Occipital lobe (tissue), 3 donors: ENCODE measurements at places on chromosomes 1 and 21.

- no peak for DNase-seq
Observed at GRCh38 chr1:172421974-172422604, 1.6 kb downstream of the C1orf105 start.

GRCh38 chr1:71572038-71572437 lies 491.2 kb upstream of the ZRANB2 start:
- DNase-seq, result no peak

DNA sequence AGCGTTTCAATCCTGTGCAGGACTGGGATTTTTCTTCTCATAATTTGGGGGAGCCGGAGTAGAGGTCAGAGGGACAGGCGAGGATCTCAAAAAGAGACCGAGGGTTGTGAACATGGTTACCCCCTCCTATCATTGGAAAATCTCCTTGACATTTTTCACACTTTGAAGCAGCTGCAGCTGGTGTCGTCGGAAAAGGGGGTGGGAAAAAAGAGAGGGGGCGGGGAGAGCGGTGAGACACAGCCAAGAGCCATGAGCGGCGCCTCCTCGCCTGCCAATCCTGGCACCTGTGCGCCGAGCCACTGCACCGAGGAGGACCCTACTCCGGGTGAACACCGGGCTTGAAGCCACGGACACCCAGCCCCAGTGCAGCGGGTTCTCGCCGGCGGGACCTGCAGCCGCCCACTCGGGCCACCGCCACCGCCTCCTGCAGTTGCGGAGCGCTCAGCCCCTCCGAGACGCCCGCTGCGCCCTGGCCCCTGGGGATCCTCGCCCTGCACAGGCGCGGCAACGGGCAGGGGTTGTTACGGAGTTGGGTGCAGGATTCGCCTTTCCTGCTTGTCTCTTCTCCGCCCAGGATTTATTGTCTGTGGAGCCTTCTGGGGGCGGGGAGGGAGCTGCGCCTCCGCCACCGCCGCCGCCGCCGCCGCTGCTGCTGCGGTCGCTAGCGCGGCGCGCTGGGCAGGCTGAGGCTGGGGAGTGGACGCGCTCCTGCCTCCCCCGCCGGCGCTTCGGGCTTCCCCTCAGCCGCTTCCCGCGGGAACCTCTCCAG lies at the start of gene LRRC7:
Gene LRRC7 (plus strand): TSS at position 271 of the 769 bp plus-strand sequence. CDS start 718 bp downstream, outside the sequence.
- peak; percentile 53 for DNase-seq

GRCh38 chr1:167223144-167224103 lies 2.7 kb downstream of the POU2F1 start:
- no peak for DNase-seq

DNA sequence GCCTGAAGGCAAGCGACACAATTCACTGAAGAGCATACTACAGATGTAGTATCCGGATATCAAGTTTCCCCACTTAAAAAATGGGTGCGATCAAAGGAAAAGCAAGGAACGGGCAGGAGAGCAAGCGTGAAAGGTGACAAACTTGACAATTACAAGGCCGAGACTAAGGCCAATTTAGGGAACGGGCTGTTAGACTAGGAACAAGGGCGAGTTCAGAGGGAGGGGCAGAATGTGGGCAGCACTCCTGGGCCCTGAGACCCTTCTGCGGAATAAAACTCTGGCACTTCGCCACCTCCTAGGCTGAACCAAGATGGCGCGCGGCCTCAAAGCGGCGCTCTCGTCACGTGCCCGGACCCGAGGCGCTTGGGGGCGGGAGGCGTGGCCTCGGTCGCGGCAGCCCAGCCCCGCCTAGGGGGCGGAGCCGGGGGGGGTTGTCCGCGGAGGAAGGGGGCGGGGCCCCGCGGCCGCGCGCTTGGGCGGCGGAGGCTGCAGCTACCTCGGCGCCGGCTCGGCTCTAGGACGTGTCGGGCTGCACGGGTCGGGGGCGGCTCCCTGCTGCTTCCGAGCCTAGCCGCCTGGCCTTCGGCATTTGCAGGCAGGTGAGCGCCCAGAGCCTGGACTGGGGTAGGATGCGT lies at the start of gene PPFIA4:
Gene PPFIA4 (plus strand): TSS at position 461 of the 635 bp plus-strand sequence. CDS start 12,518 bp downstream, outside the sequence.
- peak; percentile 80 for DNase-seq

- peak; percentile 50 for DNase-seq
Observed at GRCh38 chr1:25796811-25797458, 3.1 kb upstream of the SELENON start.

DNA sequence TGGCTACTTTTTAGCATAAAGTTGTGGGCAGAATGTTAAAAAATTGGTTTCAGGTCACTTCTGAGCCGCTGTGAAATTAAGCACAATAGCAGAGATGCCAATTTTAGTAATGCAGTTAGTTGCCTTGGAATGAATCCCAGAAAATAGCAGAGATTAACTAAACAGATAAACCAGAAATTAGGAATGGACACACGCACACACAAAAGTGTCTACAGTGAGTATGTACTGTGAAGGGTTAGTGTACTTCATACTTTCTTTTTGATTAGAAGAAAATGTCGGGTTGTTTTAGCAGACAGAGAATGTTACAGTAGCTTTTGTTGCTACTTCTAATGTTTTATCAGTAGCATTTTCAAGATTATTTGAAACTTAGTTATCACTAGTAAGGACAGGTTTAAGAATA lies 106.7 kb downstream of the LEPR start:
- no peak for DNase-seq

GRCh38 chr1:67307251-67308060 lies at the start of gene IL12RB2:
IL12RB2 (plus strand) TSS chr1:67307873; CDS start chr1:67320369, 12,496 bp downstream.
- no peak for DNase-seq

- no peak for DNase-seq
Observed at GRCh38 chr1:43321331-43321891, 16.2 kb upstream of the MPL start.

- no peak for DNase-seq
Observed at GRCh38 chr1:248918131-248918530, 12.1 kb downstream of the PGBD2 start.

DNA sequence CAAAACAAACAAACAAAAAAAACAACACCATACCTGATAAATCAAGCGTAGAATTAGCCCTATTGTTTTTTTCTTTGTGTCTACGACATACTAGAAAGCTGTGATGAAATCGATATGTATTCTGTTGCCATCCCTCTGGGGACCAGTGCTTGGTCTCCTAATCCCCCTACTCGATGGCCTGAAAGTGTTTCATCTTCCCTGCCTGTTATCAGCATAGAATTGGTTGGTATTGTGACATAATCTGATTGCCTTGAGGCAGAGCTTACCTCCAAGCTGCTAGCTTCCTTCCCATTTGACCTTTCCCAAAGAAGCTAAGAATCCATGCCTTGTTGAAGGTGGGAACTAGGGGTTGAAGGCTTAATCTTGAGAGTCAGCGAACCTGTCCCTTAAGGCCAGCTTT lies 40.7 kb upstream of the PIGV start:
- DNase-seq, result no peak

DNA sequence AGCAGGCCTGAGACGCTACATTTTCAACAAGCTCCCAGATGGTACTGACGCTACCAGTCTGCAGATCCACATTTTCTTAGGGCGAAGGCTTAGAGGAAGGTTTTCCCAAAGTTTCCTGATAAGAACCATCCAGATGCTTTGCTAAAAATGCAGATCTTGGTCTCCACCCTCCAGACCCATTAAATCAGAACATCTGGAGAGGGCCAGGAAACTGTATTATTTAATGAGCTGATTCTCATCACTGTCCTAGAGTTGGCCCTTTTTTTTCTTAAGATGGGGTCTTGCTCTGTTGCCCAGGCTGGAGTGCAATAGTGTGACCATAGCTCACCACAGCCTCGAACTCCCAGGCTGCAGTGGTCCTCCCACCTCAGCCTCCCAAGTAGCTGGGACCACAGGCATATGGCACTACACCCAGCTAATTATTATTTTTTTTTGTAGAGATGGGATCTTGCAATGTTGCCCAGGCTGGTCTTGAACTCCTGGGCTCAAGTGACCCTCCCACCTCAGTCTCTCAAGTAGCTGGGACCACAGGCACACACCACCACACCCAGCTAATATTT lies 67.2 kb upstream of the EFHD2 start:
- DNase-seq, result no peak

DNA sequence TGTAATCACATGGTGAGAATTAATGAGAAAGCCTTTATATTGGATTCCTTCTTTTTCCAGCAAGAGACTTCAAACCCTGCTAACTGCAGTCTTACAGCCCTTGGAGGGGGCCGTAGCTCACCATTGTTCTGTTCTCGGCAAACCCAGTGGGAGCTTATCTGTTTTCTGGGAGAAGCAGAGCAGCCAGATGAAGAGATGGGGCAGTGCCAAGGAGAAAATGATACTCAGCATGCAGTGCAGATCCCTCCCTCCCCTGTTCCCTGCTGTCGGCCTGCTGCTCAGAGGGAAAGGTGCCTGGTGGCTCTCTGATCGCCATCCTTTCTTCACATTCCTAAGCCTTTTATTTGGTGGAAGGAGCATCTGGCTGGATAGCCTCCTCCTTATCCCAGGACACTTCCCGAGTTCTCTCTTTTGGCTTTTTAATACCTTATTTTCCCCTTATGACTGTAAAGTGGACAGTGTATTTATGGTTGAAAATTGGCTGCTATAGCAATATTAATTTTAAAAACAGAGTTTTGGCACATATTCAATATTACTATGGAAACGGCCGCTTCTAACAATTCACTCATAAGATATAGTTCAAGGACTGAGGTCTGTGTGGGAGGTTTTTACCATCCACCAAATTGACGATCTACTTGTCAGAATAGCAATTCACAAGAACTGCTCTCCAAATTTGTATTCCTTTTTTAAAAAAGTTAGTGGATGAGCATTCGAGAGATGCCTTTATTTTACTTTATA lies 203.4 kb downstream of the CRB1 start:
- DNase-seq, result peak; percentile 23

DNA sequence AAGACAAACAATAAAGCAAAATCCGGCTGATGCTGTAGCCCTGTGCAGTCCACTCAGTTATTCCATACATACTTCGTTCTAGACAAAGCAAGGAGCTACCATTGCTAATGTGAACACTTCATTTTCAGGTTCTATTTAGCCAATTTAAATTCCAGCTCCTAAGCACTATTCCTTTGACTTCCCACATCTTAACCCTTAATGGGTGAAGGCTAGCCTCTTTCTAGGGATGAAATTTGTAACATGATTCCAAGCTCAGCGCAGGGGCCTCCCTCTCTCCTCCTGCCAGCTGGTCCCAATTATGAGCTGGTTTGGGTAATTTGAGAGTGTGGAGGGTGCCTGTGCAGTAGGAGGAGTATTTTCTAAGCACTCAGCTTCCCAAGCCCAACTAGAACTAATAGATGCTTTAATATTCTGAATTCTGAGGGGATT lies 53.9 kb upstream of the PTGFRN start:
- no peak for DNase-seq

DNA sequence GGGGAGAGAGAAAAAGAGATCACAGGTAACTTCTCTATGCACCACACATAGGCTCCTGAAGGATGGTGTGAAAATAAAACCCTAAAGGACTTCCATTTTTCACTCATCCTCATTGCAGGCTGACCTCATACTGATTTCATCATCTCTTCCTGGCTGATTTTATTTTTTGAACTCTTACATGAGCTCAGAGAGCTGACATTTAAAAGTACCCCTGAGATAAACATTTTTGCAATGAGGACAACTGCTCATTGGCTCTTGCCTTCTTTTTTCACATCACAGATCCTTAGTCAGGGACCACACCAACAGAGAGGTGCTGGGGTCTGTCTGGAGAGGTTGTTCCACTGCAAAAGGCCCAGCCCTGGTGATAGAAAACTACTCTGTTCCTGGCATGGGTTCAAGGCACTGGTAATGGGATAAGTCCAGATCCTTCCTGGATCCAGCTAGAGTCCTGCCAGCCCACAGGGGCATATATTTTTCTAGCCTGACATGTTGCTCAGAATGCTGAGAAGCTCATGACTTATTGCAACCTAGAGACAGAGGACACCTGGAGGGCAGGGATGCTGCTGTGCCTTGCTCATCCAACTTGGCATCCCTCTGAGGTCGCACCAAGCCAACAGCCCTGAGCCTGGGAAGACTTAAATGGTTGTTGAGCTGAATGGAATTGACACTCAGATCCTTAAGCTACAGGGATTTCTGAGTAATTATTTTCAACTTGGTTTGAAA lies 360.0 kb downstream of the HHAT start:
- no peak for DNase-seq

DNA sequence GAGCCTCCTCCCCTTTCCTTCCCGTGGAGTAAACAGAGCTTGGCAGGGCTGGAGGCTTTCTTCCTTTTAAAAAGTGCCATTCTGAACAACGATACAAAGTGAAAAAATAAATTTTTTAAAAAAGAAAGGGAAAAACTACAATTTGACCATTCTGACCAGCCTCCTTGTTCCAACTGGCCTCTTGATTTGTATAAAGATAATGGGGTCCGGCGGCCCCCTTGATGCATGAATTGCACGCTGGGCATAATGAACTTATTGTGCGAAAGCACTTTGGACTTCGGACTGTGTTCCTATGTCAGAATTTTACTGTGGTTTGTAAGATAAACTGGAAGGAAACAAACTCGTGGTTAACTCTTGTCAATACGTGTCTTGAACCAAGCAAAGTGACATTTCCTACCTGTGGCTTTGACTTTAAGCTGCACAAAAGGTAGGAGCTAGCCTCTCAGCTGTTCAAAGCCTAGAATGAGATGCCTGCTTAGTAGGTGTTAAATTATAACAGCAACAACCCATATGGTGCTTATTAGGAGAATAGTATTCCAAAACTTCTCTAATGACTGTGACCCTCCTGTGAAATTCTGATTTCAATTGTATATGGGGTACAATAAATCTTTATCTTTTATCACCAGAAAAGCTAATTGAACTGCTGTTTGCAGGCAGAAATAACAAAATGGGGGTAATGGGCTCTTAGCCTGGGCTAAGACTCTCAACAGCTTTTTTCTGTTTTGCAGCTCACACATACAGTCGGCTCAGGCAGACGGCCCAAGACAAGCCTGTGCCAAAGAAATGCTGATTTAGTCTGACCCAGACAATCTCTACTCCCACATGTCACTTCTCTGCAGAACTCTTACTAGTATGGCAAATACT lies 9.3 kb downstream of the IRF2BP2 start:
- no peak for DNase-seq

- DNase-seq, result no peak
Observed at GRCh38 chr1:224616756-224617409, 766 bp downstream of the CNIH3 start.

DNA sequence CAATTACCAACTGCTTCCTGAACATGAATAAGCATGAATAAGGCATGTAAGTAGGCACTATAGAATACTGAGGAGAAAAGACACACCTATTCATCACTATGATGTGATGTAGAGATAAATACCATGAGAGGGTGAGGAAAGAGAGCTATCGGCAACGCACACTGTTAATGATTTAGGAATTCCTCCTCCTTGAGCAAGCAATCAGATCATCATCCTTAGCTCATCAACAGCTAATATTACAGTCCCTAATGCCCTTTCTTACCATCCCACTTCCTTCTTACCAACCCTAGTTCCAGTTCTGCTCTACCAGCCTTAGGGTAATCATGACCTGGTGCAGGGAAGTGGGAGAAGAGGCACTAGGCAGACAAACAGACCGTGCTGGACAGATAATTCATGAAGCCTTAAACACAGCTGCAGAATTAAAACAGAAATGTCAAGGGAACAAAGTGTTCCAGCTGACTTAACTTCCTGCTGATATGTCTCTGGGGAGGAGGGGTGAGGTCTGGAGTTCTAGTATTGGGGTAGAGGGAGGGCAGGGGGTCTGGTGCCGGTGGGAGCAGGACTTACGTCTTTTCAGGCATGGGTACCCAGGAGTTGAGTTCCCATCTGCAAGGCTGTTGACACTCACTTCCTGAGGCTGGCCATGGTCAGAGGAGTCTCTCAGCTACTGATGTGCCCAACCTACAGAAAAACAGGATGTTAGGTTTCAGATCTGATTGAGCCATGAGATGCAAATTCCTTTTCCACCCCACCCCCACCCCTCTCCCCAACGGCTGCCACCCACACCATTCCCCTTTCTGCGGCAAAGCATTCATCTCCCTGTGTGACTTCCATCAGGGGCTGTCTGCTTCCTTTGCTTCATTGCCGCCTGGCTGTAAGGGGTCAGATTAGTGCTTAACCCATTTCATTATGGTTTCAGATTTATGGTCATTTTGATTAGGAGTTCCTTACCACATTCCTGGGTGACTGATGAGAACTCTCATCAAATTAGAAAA lies 12.6 kb upstream of the RCSD1 start:
- DNase-seq, result no peak
